ENCODE measurements at places on chromosomes 11 and 22.

GRCh38 chr11:114156131-114156581 is 96.6 kb downstream of the ZBTB16 start:
- no peak for DNase-seq

- DNase-seq = no peak
Observed at GRCh38 chr11:57502870-57503269, 12.6 kb downstream of the SLC43A1 start.

GRCh38 chr11:131885431-131885830 is 515.0 kb downstream of the NTM start:
- no peak for DNase-seq

DNA sequence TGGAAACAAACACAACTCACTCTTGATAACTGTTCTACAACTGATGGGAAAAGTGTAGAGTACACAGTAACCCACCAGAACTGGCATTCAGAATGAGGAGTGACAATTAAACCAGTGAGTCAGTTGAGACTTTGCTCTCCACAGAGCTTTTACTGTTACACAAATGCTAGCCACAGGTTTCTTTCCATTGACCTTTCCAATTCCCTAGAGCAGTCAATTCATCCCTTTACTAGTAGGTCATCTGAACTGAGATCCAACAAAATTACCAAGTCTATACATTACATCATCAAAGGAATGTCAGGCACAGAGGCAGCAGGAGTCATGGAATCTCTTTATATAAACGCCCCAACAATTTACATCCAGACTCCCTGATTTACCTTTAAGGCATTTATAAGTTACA is 65.9 kb downstream of the PHF21A start:
- no peak for DNase-seq

GRCh38 chr11:7892840-7893254 is 38.2 kb downstream of the OR10A6 start:
- no peak for DNase-seq

GRCh38 chr22:20469110-20469868 is 26.3 kb downstream of the KLHL22 start:
- no peak for DNase-seq

DNA sequence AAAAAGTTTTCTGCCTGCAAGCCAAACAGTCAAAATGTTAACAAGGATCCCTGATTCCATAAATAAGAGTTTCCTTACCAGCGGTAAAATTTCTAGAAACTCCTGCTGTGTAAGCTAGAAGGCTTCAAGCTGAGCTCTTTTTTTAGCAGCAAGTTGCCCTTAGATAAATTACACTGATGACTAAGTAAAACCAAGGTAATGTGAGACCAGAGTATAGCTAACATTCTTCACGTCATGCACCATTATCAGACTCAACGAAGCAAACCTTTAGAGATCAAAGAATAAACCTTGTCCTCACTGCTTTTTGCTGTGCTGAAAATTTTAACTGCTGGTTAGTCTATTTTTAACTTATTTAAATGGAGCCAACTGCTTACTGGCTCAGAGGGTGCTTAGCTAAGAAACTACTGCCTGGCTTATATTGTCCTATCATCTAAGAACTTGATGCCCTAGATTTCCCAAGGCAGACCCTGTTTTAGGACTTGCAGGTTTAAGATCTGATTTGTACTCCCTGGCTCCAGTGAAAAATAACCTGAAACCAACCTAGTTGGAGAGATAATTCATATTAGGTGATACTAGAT is 900.7 kb downstream of the JRKL start:
- DNase-seq = no peak

DNA sequence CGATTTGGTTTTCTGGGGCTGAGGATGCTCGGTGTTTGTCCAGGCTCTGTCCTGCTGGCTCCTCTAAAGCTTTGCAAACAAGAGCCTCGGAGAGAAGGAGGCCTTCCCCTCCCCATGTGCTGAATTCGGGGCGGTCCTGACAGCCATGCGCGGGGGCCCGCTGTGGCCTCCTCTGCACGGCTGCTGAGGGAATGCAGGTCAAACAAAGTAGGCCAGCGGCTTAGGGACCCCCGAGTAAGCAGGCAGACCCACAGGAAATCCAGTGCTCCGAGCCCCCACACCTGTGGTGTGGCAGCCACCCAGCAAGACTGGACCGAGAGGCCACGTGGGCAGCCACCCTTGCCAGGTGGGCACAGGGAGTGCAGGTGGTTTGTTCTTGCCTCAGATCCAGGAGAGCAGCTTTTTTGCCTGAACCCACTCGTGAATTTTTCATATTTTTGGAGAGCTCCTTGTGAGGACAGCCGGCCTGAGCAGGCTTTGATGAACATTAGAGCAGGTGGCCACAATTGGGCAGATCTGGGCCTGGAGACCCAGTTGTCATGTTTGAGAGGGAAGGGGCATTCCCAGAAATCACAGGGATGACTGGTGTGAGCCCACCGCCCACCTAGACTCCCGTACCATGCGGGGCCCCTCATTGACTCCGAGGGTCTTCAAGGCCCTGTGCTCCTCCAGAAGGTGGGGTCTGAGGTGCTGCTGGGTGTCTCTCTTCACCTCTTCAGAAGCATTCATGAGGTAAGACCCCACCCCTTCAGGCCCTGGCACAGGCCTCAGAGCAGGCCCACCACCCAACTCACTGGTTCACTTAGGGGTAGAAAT is 43.0 kb upstream of the KCNQ1OT1 start:
- no peak for DNase-seq

- DNase-seq = no peak
Observed at GRCh38 chr11:36065436-36065835, 121.6 kb downstream of the LDLRAD3 start.

DNA sequence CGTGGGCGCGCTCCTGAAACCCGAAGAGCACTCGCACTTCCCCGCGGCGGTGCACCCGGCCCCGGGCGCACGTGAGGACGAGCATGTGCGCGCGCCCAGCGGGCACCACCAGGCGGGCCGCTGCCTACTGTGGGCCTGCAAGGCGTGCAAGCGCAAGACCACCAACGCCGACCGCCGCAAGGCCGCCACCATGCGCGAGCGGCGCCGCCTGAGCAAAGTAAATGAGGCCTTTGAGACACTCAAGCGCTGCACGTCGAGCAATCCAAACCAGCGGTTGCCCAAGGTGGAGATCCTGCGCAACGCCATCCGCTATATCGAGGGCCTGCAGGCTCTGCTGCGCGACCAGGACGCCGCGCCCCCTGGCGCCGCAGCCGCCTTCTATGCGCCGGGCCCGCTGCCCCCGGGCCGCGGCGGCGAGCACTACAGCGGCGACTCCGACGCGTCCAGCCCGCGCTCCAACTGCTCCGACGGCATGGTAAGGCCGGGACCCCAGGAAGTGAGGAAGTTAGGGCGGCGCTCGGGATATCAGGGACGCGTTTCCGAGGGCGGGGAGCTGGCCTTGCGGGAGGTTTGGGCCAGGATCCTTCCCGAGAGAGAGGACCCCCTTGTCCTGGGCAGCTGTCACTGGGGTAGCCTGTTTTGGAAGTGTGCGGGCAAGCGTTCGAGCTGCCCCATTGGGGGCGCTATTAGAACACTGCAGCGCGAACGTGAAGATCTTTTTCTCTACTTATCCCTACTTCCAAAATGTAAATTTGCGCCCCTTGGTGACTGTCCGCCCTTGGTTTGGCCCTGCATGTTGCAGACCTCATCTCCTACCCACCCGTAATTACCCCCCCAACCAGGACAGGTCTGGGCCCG is 796 bp downstream of the MYOD1 start:
- no peak for DNase-seq

GRCh38 chr22:45290410-45290936 is 5.7 kb downstream of the UPK3A start:
- no peak for DNase-seq

- DNase-seq = no peak
Observed at GRCh38 chr22:45584621-45585436, 82.1 kb downstream of the FBLN1 start.

DNA sequence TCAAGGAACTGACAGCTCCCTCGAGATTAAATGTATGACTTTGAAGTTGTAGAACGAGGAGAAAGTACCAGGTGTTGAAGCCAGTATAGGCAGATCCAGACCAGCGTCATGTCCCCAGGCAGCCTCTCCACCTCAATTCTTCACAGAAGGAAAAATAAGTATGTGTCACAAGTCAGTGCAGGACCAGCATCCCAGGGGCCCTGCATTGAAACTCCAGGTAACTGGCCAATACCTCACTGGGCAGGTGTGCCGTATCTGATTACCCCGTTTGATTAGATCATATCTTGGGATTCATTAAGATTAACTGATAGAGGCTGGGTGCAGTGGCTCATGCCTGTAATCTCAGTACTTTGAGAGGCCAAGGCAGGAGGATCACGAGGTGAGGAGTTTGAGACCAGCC is 466.7 kb upstream of the B3GAT1 start:
- no peak for DNase-seq

DNA sequence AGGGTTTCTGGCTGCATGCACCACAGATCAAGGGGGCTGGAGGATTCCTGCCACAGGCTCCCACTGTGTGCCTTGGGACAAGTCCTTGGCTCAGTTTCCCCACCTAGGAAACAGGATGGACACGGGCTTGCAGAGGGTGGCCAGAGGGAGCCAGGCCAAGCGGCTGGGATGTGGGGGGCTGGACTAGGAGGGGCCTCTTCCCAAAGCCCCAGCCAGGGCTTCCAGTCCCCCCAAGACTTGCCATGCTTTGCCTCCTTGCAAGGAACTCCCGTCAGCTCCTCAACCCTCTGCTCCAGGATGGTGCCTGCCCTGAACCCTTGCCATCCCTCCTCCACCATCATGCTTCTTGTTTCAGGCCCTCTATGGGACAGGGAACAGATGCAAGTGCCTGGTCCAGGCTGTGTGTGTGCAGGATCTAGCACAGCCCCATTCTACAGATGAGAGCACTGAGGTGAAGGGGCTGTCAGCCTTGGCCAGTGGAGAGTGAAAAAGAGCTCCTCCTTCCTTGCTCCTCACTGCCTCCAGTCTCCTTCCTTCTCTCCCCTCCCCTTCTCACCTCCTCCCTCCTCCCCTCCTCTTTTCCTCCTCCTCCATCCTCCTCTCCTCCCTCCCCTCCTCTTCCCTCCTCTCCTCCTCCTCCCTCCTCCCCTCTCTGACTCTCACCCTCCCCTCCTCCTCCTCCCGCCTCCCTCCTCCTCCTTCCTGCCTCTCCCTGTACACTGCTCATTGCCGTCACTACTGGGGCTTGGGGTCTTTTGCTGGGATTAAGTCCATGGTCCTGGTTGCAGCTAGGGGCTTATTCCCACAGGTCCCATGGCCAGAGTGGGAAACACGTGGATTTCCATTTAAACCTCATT is 13.3 kb upstream of the FGF19 start:
- no peak for DNase-seq

DNA sequence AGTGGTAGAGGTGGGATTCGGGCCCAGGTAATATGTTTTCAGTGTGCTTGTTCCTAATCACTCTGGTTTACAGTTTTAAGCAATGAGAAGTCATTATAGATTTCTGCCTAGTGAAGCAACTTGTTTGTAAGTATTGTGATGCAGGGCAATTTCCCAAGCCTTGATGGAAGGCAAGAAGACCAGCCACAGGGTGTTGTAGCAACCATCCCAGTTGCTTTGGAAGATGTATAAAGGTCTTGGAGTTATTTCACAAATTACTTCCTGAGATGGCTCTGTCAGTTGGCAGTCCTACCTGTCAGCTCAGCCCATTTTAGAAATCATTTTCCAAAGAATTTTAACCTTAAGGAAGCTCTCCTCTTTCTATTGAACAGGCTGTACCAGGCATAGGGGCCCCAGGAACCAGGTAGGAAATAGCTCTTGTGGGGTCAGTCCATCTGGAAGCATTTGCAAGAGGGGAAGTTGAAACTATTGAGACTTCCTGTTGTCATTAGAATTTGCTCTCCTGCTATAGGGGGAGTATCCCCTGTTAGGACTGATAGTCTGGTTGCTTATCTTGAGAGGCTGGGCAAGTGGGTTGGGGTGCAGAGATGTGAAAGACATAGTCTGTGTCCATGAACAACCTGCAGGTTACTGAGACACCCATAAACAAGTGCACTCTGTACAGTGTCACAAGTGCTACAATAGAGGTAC is 47.9 kb downstream of the STIM1 start:
- no peak for DNase-seq

DNA sequence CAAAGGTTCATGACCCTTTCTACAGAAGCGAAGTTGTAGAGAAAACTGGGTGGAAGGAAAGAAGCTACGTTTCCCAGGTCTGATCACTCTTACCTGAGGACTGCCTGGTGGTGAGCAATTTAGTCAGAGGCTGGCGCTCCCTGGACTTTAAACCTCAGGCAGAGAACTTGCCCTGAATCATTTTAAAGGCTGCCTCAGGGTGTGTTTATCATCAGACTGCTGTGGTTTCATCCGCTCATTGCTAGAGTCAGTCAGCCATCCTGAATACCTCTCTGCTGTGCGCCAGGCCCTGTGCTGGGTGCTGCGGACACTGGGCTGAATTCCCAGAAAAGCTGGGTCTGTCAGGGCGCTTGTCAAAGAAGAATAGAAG is 2.7 kb downstream of the DTX4 start:
- no peak for DNase-seq

DNA sequence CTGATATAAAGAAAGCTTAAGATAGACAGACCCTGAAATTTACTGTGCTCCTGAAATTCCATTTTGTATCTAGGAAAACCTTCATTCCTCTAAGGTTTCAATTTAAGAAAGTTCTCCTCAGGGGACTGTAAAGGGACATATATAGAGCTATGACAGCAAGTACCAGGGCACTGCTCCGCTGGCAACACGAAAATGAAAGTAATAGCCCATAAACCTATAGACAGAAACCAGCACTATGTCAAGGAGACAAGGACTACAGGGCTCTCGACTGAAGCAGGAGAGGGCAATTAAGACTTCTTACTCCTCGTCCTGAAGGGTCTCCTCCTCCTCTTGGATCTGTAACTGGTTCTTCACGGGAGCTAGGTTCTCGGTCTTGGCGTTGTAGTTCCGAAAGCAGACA is 6.9 kb downstream of the FEZ1 start:
- no peak for DNase-seq

DNA sequence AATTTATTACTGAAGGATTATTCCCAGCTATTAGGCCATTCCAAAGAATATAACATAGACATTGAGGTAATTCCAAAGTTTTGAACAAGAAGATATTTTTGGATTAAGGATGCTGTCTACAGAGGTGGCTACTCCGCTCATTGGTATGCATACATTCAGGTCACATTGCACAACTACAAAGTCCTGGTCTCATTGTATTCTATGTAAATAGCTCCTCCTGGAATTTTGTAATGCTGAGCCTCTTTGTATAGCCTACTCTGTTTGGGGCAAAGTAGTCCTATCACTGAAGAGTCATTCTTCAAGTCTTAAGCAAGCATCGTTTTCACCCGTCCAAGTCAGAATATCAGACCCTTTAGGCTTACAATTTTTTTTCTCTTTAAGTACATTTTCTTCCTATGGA is 142.4 kb downstream of the KIF18A start:
- DNase-seq = no peak

- no peak for DNase-seq
Observed at GRCh38 chr11:80700386-80700785, 1259.6 kb upstream of the TENM4 start.

DNA sequence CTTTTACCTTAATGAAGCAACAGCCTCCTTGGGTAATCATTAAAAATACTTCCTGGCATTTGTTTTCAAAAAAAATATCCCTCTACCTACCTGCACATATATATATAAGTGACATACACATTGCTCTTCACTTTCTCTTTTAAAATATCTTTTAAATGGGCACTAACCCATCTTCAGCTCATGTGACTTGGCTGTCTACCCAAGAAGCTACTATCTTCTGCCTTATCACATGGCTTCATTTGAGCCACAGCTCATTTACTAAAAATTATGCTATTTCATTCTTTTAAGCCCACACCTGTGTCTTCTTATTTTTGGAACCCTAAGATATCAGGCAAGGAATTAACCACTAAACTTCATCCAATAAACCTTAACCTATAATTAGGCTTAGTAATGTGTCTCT is 37.0 kb upstream of the SOX6 start:
- no peak for DNase-seq
